ENCODE measurements at places on chromosomes 2 and 18.

GRCh38 chr18:57029761-57030160 lies 117.1 kb upstream of the BOD1L2 start:
- DNase-seq: no peak

- DNase-seq: no peak
Measured at GRCh38 chr2:218282173-218282991, 9.9 kb downstream of the TMBIM1 start.

DNA sequence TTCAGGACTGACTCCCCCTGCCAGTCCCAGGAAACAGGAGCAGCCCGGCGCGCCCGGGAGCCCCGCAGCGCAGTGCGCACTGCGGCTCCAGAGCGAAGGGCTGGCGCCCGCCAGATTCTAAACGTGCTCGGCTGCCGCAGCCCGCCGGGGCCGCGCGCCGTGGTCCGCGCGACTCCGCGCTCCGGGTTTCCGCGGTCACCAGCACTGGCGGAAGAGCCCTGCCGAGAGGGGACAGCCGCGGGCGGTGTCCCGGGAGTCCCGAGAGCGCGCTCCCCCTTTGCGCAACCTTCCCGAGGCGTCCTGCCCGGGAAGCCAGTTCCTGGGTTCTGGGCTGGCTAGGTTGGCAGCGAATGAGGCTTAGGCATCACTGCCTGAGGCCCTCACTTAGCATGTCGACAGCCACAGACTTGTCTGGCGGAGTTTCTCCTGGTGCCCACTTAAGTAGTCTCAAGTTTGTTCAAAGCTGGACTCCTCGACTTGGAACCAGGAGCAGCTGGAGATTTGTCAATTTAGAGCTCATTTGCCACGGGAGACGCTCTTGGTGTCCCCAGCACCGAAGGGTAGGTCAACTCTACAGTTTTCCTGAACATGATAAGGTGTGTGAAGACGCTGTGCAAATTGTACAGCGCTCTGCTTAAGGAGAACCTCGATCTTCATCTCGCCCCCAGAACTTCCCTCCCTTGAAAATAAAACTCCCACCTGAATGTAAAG lies 1.5 kb upstream of the VSNL1 start:
- DNase-seq: no peak

DNA sequence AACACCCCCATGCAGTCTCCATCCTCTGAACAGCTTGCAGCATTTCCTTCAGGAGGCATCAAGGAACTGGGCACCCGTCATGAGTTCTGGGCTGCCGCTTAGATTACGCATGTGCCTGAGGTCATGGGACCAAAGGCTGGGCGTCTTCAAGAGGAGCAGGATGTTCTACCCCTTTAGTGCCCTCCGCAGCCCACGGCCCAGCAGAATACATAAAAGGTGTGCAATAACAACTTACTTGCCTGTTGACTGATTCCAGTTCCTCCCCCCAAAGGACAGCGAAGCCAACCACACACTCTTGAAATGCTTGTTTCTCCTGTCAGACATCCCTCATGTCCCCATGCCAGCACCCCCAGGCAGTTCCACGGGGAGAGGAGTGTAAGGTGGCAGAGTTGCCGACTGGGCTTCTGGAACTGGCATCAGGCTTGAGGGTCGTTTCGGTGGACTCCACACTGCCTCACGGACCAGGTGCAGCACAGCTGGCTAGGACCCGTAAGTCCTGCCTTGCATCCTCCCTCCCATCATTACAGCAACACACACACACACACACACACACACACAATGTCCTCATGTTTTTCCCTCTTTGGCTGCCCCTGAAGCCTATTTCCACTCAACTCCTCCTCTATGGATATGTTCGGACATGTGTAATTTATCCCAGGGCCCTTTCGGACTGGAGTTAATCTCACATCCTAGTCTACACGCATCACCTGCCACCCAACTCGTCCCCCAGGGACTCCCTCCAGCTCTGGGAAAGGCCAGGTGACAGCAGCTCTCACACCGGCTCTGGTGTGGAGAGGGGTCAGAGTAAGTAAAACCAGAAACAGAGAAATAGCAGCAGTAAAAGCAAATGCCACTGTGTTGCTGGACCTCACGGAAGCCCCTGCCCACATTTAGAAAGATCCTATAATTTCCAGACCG lies 200.7 kb downstream of the BCL11A start:
- DNase-seq: no peak

DNA sequence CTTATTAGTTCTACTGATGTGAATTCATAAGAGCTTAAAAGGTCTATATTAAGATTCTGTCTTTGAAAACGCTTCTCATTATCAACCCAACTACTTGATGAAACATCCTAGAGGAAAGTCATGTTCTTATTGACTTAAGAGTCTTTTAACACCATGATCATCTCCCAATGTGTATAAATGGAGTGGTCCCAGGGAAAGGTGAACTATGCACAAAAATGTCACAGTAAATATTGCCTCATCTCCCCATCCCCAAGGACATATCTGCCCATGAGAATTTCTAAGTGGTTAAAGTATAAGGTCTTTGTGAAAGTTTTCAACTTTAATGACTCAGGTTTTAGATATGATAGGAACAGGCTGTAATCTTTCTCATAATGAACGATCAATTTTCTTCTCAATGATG lies 240.1 kb downstream of the IRS1 start:
- no peak for DNase-seq

- DNase-seq: no peak
Measured at GRCh38 chr2:70029814-70030409, 57.4 kb upstream of the PCBP1 start.

DNA sequence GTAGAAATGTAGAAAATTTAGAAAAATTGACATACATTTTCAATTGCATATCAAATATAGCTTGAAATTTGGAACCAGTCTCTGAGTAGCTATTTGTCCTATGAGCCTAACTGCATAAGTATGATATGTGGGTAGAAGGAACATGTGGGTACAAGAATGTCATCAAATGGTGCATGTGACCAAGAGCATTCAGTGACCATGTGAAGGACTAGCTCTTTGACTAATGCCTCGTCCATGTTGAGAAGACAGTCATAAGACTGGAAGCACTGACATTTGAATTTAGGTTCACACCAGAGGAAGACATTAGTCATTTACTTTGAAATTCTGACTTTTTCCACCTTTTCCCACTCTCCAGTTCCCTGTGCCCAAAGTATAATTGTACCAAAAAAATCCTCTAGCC lies 12.6 kb downstream of the MRPL44 start:
- DNase-seq: no peak

GRCh38 chr2:20755132-20755800 lies 67.6 kb downstream of the LDAH start:
- no peak for DNase-seq

- DNase-seq: no peak
Measured at GRCh38 chr2:70922235-70923234, 13.2 kb upstream of the ATP6V1B1 start.

DNA sequence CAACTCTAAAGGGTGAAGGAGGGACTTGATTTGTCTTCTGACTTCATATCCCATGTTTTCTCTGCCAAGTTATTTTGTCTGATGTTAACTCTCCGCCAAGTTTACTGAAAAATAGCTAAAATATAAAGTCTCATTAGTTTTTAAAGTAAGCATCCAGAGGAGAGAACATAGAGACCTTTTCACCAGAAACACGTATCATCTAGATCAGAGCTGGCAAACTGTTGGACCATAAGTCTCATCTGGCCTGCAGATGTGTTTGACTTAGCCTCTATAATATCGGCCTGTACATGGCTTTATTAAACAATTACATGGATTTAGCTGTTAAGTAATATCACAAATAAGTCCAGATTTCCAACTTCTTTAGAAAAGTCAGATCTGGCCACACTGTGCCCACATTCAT lies 182.6 kb downstream of the PLCL1 start:
- no peak for DNase-seq

DNA sequence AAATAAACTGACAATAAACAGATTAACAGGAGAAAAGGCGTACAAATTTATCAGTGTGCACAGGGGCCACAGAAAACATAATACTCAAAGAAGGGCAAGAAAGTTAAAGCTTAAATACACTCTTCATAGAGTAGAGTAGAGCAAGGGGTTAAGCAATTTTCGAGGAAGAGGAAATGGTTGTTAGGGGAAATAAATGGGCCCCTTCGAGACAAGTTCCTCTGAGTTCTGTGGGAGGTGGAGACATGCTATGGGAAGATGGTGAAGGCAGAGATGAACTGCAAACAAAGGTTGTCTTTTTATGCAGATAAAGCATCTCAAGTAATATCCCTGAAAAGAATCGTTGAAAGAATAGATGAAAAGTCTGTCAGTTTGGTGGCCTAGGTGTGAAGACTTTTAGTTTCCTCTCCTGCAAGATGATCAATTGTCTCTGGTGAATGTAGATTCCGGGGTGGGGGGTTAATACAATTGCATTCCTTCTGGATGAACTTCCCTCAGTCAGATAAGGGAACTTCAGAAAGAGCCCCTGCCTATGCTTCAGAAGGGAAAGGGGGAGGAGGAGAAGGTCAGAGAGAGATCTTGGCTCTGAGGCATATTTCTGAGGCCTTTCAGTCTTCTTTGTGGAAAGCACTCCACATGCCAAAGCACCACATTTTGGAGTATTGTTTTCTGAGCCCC lies 127.0 kb downstream of the METTL4 start:
- no peak for DNase-seq

DNA sequence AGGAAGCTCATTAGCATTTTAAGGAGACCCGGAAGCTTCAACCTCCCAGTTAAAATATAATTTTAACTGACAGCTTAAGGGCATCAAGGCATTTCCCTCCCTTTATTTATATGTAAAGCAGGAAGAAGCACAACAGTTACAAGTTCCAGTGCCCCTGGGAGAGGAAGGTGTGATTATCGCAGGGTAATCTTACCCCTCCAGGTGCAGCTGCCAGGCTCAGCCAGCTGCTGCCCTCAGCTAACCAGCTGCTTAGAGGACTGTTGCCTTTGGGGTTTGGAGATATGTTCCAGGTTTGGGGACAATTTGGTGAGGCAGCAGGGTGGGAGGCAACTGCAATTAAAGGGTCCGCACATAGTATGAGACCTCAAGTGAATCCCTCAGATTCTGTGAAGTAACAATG lies 55.3 kb upstream of the SETBP1 start:
- no peak for DNase-seq

DNA sequence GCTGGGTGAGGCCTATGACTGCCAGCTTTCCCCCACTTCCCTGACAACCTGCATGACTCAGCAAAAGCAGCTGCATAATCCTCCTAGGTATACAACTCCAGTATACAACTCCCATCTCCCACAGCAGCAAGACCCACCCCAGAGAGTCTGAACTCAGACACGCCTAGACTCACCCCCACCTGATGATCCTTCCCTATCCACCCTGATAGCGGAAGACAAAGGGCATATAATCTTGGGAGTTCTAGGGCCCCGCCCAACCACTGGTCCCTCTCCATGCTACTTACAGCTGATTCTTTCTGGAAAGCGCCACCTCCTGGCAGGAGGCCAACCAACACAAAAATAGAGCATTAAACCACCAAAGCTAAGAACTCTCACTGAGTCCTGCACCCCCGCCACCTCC lies 296.5 kb downstream of the DCC start:
- DNase-seq: no peak

- no peak for DNase-seq
Measured at GRCh38 chr18:44988821-44989587, 308.3 kb downstream of the SETBP1 start.

DNA sequence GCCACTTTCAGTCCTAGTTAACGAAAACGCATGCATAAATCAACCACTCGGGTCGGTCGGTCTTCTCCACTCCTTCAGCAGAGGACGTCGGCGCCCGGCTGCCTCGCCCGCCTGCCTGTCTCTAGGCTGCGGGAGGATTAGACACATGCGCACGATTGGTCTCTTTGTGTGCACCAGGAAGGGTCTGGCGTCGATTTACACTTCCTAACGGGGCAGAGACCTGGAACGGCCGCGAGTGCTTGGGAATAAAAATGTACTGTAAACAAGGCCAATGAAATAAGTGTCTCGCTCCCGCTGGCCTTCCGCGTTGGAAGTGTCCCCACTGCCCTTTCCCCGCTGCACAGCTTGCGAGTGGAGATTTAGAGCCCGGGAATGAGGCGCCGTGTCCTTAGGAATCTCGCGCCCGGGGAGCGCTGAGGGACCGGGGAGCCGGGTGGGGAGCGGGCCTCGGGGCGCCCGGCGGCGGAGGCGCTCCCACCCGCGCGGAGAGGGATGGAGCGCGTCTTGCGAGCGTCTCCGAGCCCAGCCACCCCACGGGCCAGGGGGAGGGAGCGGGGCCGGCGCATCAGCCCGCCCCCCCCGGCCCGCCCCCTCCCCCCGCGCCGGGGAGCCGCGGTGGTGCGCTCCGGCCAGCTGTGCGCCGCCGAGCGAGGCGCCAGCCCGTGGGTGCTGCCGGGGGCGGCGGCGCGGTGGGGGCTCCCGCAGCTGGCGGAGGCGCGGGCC lies at the start of gene DOK6:
Gene DOK6, plus strand, starts transcription at position 636 of the 723 bp plus-strand sequence.
- DNase-seq: no peak

- no peak for DNase-seq
Measured at GRCh38 chr18:52999633-53000032, 659.6 kb downstream of the DCC start.

DNA sequence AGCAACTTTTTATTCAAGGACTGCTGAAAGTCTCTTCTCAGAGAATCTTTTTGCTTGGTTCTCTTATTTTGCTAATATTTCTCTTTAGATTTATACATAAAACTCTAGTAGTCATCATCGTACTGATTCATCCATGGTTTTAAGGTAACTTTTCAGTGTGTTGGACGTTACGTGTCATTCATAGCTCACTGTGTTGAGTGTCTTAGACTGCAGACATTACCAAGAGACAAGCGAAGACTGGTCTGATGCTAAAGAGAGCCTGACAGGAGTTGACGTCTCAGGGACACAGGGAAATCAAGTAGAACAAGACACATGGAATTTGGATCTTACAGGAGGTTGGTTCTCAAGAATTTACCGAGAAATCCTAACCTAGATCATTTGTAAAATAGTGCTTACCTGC lies 25.5 kb downstream of the RBM44 start:
- DNase-seq: no peak

GRCh38 chr2:219440388-219441256 lies 6.0 kb downstream of the SPEG start:
- no peak for DNase-seq

- DNase-seq: no peak
Measured at GRCh38 chr2:241300000-241300399, 15.5 kb downstream of the HDLBP start.

DNA sequence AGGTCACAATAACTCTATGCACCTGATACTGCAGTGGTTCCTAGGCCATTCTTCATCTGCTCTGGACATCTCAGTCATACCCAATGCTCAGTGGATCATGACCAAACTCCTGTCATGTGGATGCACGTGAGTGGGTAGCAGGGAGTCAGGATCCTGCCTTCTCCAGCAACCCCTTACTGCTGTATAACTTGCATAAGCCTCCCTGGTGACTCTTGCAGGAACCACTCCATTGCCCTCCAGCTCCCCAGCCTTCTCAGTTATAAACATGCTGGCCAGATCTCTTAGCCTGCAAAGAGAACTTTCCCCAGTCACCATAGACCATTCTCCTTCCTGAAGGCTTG lies 98.6 kb upstream of the ZNF397 start:
- DNase-seq: no peak
